ENCODE measurements at places on chromosomes 7 and 10.

DNA sequence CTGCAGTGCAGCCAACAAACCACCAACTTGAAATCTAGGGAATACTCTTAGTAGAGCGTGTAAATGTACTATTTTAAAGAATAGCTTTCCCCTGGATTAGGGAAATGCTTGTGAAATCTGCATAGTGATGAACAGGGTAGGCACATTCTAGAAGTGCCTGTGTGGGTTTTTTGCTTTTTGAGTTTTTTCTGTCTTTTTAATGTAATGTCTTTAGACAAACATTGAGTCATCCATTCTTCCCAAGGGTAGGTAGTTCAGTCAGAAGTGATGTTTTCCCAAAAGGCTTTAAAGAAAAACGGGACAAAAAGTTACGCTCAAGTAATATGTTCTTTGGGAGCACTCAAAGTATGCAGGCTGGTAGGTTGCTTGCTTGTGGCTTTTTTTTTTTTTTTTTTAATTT lies 130.0 kb downstream of the AUTS2 start:
- DNase-seq: peak; percentile 19

- DNase-seq: peak; percentile 72
Observed at GRCh38 chr7:727104-727805, at the start of gene PRKAR1B. Gene PRKAR1B (minus strand): TSS chr7:727281. CDS start chr7:711505, 15,776 bp downstream.

GRCh38 chr7:83365746-83366145 lies 203.1 kb upstream of the PCLO start:
- DNase-seq: peak; percentile 5

DNA sequence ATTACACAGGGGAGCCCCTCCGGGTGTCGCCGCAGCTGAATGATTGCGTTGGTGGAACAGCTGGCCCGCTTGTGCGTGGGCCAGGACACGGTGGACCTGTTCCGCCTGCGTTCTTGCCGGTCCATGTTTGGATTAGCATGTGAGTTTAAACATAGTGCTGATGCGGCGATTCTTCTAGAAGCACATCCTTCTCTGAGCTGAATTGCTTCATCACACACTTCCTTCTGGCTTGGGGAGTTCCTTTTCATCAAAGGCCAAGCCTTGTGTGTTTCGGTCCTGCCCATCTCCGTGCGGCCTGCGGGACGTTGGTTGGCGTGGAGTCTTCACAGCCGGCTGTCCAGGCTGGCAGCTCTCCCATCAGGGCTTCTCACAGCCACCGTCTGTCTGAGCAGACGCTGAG lies 45.5 kb upstream of the SLC29A4 start:
- peak; percentile 74 for DNase-seq

DNA sequence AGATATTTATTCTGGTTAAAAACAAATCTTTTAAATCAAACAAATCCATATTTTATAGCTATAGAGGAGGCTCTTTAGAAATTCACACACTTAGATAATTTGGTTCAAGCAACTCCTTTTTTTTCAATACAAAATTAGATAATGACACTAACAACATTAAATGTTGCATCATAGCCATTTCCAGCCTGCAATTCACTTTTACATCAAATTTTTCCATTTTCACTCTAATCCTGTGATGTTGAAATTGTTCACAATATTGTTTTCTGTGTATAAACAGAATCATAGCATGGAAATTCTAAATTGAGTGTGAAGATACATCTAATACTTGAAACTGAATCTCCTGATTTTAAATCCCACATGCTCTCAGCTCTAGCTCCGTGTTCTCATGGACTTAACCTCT lies 482.6 kb downstream of the INHBA start:
- no peak for DNase-seq

GRCh38 chr10:43265799-43266721 lies 805 bp downstream of the RASGEF1A start:
- DNase-seq: peak; percentile 32

DNA sequence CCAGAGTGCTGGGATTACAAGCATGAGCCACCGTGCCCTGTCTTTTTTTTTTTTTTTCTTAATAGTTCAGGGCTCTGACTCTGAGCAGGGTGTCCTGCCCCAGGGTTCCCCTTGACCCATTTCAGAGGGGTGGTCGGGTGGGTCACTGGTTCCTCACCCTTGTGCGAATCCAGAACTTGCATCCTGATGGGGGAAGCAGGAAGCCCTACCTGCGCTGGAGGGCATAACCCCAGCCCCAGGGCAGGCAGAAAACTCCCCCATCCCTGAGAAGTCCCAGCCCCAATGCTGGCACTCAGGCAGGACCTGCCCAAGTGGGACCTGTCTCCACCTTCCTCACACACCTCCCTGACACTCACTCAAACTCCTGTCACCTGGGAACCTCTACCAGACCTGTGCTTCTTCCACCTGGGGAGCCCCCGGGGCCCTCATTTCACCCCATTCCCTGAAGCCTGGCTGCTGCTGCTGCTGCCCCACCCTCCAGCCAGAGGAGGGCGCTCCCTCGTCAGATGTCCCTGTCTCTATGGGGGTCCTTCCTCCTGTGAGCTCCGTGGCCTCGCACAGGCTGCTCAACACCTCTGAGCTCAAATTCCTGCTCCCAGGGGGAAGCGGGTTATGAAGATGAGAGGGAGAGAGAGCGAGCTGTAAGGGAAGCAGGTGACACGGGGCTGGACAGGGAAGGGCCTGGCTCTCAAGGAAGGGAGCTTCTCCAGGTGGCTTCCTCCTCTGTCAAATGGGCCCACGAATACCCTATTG lies 15.1 kb upstream of the ZNF273 start:
- DNase-seq: no peak

DNA sequence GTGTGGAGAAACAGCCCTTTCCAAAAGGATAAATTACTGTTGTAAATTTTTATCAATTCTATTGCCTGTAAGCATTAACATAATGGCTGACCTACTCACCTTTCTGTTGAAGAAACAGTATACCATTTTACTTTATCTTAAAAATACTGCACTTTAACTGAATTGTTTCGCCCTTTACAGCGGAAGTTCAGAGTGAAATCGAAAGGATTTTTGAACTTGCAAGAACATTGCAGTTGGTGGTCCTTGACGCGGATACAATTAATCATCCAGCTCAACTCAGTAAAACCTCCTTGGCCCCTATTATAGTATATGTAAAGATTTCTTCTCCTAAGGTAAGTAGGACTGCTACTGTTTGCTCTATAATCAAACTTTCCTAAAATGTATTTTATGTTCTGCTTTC lies 117.5 kb downstream of the NSUN6 start:
- DNase-seq: no peak

- no peak for DNase-seq
Observed at GRCh38 chr10:11933577-11934223, 108.9 kb downstream of the UPF2 start.

All from GM03348 (cell line).